ENCODE measurements at places on chromosomes 6 and 20.

- no peak for DNase-seq
Observed at GRCh38 chr20:2729251-2729713, 36.7 kb downstream of the EBF4 start.

- no peak for DNase-seq
Observed at GRCh38 chr20:46964618-46965455, 70.2 kb downstream of the EYA2 start.

GRCh38 chr6:30683183-30683979 lies 3.1 kb downstream of the PPP1R18 start:
- DNase-seq, result no peak

DNA sequence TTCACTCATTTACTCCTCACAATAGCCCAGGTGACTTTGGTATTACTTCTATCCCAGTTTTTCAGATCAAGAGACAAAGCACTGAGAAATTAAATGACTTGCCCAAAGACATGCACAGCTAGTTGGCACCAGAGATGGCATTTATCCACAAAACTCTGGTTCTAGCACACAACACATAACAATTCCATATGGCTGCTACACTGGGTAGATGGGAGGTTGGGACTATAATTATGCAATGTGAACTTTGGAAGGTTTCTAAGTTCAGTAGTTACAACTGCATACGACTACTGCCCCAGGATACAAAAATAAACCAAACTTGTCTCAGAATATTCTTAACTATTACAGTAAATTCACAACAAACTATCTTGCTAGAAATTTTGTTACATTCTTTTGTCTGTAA lies 54.2 kb upstream of the MLIP start:
- DNase-seq, result no peak

DNA sequence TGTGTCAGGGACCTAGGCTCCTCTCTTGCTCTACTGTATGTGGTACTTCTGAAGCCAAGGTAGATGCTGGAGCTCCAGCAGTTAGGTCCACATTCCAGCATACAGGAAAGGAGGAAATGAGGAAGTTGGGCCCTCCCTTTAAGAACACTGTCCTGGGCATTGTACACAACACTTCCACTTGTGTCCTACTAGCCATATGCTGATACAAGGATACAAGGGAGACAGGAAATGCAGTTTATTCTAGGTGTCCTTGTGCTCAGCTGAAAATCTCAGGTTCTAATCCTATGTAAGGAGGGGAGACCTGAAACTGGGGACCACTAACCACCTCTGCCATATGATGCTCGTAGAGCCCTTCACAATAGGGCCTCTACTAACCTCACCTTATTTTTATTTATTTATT lies 4.2 kb downstream of the TRIB3 start:
- DNase-seq, result no peak

GRCh38 chr20:24045621-24046318 lies 57.2 kb upstream of the GGTLC1 start:
- DNase-seq, result no peak

DNA sequence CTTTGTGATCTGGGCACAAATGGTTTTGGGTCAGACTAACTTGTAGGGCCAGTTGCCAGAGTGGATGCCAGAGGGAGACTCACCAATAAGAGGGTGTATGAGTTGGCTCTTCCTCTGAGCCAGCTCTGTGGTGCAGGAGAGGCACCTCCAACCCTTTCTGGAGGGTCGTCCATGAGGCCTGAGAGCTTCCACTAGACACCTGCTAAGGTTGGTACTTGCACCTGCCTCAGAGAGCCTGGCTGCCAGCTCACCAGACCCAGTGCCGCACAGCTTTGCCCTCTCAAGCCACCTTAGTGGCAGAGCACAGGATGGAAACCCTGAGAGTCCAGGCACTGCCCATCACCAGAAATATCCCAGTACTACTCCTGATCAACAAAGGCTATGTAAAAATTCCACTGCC lies 504.3 kb downstream of the EYS start:
- no peak for DNase-seq

DNA sequence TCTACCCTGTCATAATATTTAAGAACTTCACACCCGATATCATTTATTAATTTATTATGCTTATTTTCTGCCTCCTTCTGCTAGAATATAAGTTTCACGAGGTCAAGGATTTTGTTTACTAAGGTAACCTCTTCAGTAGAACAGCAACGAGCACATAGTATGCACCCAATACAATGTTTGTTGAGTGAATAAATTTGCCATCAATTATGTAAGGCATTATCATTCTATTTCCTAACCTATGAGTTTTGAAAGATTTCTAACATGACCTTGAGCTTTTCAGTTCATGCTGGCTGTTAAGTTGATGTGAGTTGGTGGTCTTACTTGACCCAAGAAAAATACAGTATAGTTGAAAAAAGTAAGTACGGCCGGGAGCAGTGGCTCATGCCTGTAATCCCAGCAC lies 125.9 kb upstream of the LOC128125822 start:
- no peak for DNase-seq

DNA sequence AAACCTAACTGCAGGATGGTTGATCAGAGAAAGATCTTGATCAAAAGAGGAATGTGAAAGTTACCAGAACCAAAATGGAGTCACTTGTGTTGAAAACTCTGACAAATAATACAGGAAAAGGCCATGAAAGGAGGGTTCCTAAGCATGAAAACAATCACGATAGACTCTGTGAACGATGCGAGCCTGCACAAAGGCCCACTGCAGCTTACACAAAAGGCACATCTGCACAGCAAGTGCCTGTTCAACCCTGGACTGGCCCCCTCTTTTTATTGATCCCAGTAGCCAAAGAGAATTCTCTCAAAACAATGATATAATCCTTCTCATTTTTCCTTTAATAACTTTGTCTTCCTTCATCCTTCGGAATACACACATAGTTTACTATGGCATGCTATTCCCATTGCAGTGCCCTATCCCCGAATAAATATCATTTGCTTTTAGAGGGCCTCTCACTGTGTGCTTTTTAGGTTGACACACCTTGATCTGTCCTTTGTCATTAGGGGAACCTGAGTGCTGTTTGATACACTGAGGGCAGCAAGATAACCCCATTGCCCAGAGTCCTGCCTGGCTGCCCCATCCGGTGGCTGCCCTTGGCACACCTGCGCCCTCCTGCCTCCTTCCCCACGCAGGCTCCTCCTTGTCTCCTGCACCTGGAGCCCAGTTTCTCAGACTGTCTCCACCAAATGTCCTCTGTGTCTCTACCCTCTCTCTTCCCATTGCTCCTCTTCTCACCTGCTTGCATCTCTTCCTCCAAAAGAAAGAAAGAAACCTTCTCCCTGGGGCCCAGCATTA lies 98.3 kb upstream of the FRMD1 start:
- DNase-seq, result no peak

DNA sequence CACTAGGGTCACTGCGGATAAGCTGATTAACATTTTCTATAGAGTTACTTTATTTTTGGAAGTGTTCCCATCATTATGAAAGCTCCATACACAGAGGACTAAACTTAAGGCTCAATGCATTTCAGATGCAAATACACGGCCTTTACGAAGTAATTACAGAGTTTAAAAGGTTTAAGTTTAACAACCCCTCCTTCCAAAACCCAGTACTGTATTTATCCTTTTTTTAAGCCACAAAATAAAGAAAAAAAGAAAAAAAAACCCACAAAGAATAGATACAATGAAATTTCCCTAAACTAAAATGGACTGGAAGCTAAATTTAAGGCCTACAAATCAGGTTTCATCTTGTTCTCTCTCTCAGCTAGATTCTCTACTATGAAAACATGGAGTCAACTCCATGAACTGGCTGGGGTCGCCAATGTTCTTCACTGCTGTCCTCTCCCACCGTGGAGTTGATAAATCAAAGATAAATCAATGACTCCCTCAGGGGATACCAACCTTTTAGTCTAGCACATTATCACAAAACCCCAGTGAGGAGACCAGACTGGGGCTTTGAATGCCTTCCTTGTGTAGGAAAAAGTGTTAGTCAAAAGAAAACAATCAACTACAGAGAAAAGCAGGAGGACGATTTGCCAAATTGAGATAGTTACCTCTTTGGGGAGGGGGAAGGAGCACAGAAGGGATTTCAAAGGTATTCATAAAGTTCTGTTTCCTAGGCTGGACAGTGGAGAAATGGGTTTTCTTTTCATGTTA lies 52.5 kb downstream of the TNFRSF21 start:
- DNase-seq, result no peak

DNA sequence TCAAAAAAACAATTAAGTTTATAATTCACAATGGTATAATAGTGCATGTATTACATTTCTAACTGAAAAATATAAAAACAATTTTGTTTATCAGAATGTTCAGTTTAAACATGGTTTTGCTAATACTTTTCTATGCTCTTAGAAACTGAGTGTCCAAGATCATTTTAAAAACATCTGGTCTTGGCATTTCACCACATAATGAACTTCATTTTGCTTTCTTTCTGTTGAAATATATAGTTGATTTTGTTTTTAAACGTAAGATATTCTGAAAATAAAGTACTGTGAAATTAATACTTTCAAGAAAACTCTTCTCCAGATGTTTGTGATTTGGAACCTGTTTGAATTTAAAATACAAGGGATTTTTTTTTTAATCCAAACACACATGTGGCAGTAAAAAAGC lies 264.4 kb downstream of the COL12A1 start:
- DNase-seq, result no peak

DNA sequence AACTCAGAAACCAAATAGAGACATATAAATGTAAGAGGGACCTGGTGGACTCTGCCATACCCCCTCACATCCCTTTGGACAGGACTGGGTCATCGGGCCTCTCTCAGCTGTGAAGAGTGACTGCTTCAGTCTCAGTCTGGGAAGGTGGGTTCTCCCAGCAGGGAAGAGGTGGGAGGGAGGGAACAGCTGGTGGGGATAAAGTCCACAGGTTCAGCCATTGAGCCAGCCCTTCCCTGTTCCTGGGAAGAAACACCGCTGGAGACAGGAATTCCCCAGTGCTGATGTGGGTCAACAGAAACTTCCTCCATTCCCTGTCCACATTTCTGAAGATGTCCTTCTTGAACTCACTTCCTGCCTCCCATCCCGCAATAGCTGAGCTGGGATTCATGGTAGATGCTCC lies 209.2 kb upstream of the PMEPA1 start:
- DNase-seq, result no peak

DNA sequence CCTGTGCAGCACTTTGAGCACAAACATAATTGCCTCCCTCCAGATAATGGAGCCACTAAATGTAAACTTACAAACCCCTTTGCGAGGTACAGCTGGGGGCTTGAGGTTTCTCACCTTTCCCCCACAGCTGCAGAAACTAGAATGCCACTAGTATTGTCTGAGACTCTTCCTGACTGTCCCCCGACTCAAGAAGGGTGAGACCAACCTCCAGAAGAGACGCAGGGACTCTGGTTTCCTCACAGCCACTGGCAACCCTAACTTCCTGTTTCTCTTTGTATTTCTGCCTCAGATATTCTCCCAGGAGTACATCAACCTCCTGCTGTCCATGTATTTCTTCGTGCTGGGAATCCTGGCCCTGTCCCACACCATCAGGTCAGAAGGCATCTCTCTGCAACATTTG lies 23.6 kb downstream of the HM13 start:
- DNase-seq, result no peak

DNA sequence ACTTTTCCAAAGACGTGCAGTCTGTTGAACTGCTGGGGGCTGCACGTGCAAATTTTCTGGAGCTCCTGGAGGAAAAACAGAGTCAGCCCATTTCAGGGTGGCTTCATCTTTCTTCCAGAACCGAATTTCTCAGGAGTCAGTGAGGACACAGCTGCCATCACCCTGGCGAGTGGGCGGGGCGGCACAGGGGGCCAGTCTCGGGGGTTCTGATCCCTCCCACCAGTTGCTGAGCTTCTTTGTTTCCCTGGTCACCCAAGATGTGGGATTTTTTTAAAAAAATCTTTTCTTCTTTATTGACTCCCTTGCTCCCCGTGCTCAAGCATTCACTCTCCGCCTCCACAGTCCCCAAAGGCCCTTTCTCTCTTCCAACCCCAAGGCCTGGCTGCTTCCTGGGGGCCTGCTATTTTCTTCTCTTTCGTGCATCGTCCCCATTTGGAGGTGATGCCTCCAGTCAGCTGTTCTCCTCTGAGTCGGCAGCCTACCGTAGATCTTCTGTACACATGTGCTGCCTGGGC lies 8.9 kb downstream of the C6orf118 start:
- DNase-seq, result no peak

- DNase-seq, result no peak
Observed at GRCh38 chr6:40906759-40907158, 132.3 kb downstream of the UNC5CL start.

DNA sequence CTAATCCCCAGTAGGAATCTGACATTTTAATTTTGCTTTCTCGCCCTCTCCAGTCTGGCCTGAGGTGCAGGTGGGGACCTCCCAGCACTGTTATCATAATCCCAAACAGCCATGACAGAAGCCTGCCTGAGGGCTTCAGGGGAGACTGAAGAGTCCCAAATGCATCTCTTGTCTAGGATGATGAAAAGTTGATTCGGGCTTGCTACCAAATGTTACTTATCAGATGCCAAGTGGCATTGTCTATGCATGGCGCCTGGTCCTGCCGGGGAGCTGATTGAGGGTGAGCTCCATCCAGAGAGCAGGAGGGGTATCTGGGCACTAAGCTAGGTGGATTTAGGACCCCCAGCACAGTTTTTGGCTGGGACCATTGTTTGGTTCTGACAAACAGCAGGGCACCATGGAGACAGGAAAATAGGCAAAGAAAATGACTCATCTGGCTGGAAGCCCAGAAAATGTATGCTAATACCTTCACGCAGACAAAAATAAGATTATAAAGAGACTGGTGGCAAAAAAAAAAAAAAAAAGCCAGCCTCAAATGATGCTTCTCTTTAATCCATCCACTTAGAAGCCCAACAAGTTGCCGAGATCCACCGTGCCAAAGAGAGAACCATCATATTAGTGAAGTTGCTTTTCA lies 513.7 kb upstream of the SULF2 start:
- DNase-seq, result peak; percentile 92

GRCh38 chr20:19658137-19658536 lies 99.9 kb upstream of the RIN2 start:
- DNase-seq, result no peak
